ENCODE measurements at places on chromosomes 12 and 14. TPM values are rescaled to one million over a fixed set of nuclear protein-coding genes. Genes with fewer than 3 reads are reported as not detected.

The SSPN gene
- total RNA-seq = not detected

The FBLN5 gene
- 1.5 TPM for total RNA-seq

The BCL7A gene
- 4.4 TPM for total RNA-seq

The NOS1 gene
- not detected for total RNA-seq

GRCh38 chr12:69906411-69907216 is 81.6 kb downstream of the MYRFL start:
- no peaks in the 10 kb centered on the region for H3K36me3 ChIP-seq
- H3K27me3 ChIP-seq = no peaks in the 10 kb centered on the region
- H3K27ac ChIP-seq = no peak overlapping the region
- no peak for DNase-seq
- H3K4me3 ChIP-seq = no peak overlapping the region
- H3K4me1 ChIP-seq = no peaks in the 10 kb centered on the region

- H3K4me1 ChIP-seq = no peaks in the 10 kb centered on the region
- no peaks in the 10 kb centered on the region for H3K36me3 ChIP-seq
- no peak overlapping the region for H3K4me3 ChIP-seq
- H3K27me3 ChIP-seq = peaks cover 2% of the 10 kb centered on the region
- H3K27ac ChIP-seq = no peak overlapping the region
- no peak for DNase-seq
Observed at GRCh38 chr14:21631084-21631483, 3.7 kb downstream of the OR10G2 start.

- peaks cover 55% of the 10 kb centered on the region for H3K4me1 ChIP-seq
- no peak for DNase-seq
- H3K36me3 ChIP-seq = peaks cover 8% of the 10 kb centered on the region
Observed at GRCh38 chr12:110005319-110005973, 6.2 kb downstream of the ANKRD13A start.

DNA sequence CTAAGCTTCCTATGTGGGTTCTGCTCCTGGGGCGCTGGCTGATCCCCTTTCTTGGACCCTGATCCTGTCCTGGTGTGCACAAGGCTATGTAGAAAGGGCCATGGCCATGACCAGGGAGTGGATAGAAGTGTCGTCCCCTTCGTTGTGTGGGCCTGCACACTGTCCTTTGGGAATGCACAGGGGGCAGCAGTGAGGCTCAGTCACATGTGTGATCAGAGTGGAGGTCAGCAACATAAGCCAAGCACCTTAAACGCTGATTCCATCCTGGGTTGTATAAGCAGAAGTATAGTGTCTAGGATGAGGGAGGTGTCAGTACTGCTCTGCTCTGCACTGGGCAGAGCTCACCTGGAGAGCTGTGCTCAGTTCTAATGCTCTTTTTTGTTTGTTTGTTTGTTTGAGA is 48.4 kb downstream of the ESRRB start:
- no peak overlapping the region for H3K27ac ChIP-seq
- DNase-seq = no peak
- no peaks in the 10 kb centered on the region for H3K4me1 ChIP-seq
- H3K27me3 ChIP-seq = peaks cover 5% of the 10 kb centered on the region
- no peak overlapping the region for H3K4me3 ChIP-seq

GRCh38 chr12:55723516-55724225 is 3.5 kb downstream of the RDH5 start:
- H3K27me3 ChIP-seq = no peaks in the 10 kb centered on the region
- DNase-seq = no peak
- peaks cover 21% of the 10 kb centered on the region for H3K36me3 ChIP-seq

- H3K4me3 ChIP-seq = no peak overlapping the region
- H3K27ac ChIP-seq = no peak overlapping the region
- DNase-seq = no peak
- no peaks in the 10 kb centered on the region for H3K27me3 ChIP-seq
- no peaks in the 10 kb centered on the region for H3K36me3 ChIP-seq
- no peaks in the 10 kb centered on the region for H3K4me1 ChIP-seq
Observed at GRCh38 chr12:131575371-131575770, 135.5 kb upstream of the SFSWAP start.

All from CD4-positive, alpha-beta T cell (primary cell).